Foreskin keratinocyte (primary cell): ENCODE measurements at places on chromosomes 5 and 9. TPM values are rescaled to one million over a fixed set of nuclear protein-coding genes. Genes with fewer than 3 reads are reported as not detected.

The MEIKIN gene
- polyA plus RNA-seq: not detected in 2 replicates

The SPEF2 gene
- polyA plus RNA-seq: 0.51 and 0.53 TPM in 2 replicates

The MYORG gene
- polyA plus RNA-seq: 2.8 and 4.3 TPM in 2 replicates

The FAM120AOS gene
- 17.2 and 18.8 TPM in 2 replicates for polyA plus RNA-seq

The IL3 gene
- polyA plus RNA-seq: not detected in 2 replicates

The EPB41L4B gene
- polyA plus RNA-seq: 2.9 and 3.7 TPM in 2 replicates

The DIAPH1 gene
- 118 and 134 TPM in 2 replicates for polyA plus RNA-seq

The RPL37 gene
- polyA plus RNA-seq: 3,531 and 3,737 TPM in 2 replicates

The NOXA1 gene
- polyA plus RNA-seq: 0.50 and 0.91 TPM in 2 replicates

The PCDHA13 gene
- polyA plus RNA-seq: 0.14 and 0.24 TPM in 2 replicates

The TIFAB gene
- polyA plus RNA-seq: not detected in 2 replicates

The FSD1L gene
- polyA plus RNA-seq: 0.57 and 0.64 TPM in 2 replicates

The FAM163B gene
- polyA plus RNA-seq: not detected in 2 replicates

The BASP1 gene
- 106 and 127 TPM in 2 replicates for polyA plus RNA-seq

The TAF11L10 gene
- not detected in 2 replicates for polyA plus RNA-seq

The UBE2QL1 gene
- not detected in 2 replicates for polyA plus RNA-seq

The NR2F1-AS1 gene
- not detected in 2 replicates for polyA plus RNA-seq

The SPATA31D4 gene
- polyA plus RNA-seq: not detected in 2 replicates

The CLIC3 gene
- polyA plus RNA-seq: 1.3 and 2.6 TPM in 2 replicates

The FBLL1 gene
- 0.07 TPM in 1 of 2 replicates, not detected in the other for polyA plus RNA-seq

The CNTRL gene
- polyA plus RNA-seq: 3.2 and 3.8 TPM in 2 replicates

The PLAC8L1 gene
- 0.22 and 0.27 TPM in 2 replicates for polyA plus RNA-seq

The SCGB3A2 gene
- polyA plus RNA-seq: not detected in 2 replicates

The PCDHB12 gene
- not detected in 2 replicates for polyA plus RNA-seq

The TEK gene
- 0.01 TPM in 1 of 2 replicates, not detected in the other for polyA plus RNA-seq

The CARD19 gene
- 46.3 and 47.5 TPM in 2 replicates for polyA plus RNA-seq

The SHLD3 gene
- 1.5 and 1.7 TPM in 2 replicates for polyA plus RNA-seq

The LMX1B gene
- polyA plus RNA-seq: 0.95 and 1.2 TPM in 2 replicates

The PHF2 gene
- polyA plus RNA-seq: 8.6 and 9.1 TPM in 2 replicates

The TAF1L gene
- polyA plus RNA-seq: not detected in 2 replicates

The DMRTA1 gene
- 0.35 and 0.38 TPM in 2 replicates for polyA plus RNA-seq

The ADAMTSL2 gene
- polyA plus RNA-seq: not detected in 2 replicates

The PCDHA2 gene
- not detected in 2 replicates for polyA plus RNA-seq

The GZMA gene
- not detected in 2 replicates for polyA plus RNA-seq

The GARIN3 gene
- not detected in 2 replicates for polyA plus RNA-seq

The PCYOX1L gene
- 4.7 and 6.0 TPM in 2 replicates for polyA plus RNA-seq

The TTC16 gene
- polyA plus RNA-seq: not detected in 2 replicates

The CTXN3 gene
- not detected in 2 replicates for polyA plus RNA-seq

The LRRC70 gene
- 0.16 and 0.23 TPM in 2 replicates for polyA plus RNA-seq

The C8G gene
- 0.28 TPM in 1 of 2 replicates, not detected in the other for polyA plus RNA-seq

The MAP1B gene
- polyA plus RNA-seq: 1.4 and 2.4 TPM in 2 replicates

The IL4 gene
- polyA plus RNA-seq: not detected in 2 replicates

The TRIP13 gene
- polyA plus RNA-seq: 27.7 and 37.9 TPM in 2 replicates

The CDC25C gene
- polyA plus RNA-seq: 6.9 and 7.8 TPM in 2 replicates

The GMCL2 gene
- not detected in 2 replicates for polyA plus RNA-seq

The LCN9 gene
- polyA plus RNA-seq: not detected in 2 replicates

The SELENOP gene
- 7.0 and 7.6 TPM in 2 replicates for polyA plus RNA-seq

The MLANA gene
- not detected in 2 replicates for polyA plus RNA-seq

The ACSL6 gene
- polyA plus RNA-seq: 0.01 and 0.02 TPM in 2 replicates

The DBH gene
- polyA plus RNA-seq: not detected in 2 replicates

The NPM1 gene
- 1,746 and 2,423 TPM in 2 replicates for polyA plus RNA-seq

The NRARP gene
- 0.76 and 0.96 TPM in 2 replicates for polyA plus RNA-seq

The CDKN2A gene
- 10.1 and 20.8 TPM in 2 replicates for polyA plus RNA-seq

The SEMA4D gene
- polyA plus RNA-seq: 0.68 and 0.69 TPM in 2 replicates
